ENCODE measurements at places on chromosomes 16 and 17. TPM values are rescaled to one million over a fixed set of nuclear protein-coding genes. Genes with fewer than 3 reads are reported as not detected.
A peak's percentile ranks its signal among the peaks of the same experiment; 100 is the strongest.

- peaks cover 30% of the 10 kb centered on the region for H3K4me1 ChIP-seq
- no peaks in the 10 kb centered on the region for H3K36me3 ChIP-seq
- peak overlapping the region; percentile 80 for H3K4me3 ChIP-seq
- DNase-seq, result no peak
- peak overlapping the region; percentile 82 for H3K27ac ChIP-seq
- H3K27me3 ChIP-seq, result 0 out of 2 replicates have a peak, but pooled peaks cover 2% of the 10 kb centered on the region
Measured at GRCh38 chr16:27314161-27314723, 468 bp downstream of the IL4R start.

DNA sequence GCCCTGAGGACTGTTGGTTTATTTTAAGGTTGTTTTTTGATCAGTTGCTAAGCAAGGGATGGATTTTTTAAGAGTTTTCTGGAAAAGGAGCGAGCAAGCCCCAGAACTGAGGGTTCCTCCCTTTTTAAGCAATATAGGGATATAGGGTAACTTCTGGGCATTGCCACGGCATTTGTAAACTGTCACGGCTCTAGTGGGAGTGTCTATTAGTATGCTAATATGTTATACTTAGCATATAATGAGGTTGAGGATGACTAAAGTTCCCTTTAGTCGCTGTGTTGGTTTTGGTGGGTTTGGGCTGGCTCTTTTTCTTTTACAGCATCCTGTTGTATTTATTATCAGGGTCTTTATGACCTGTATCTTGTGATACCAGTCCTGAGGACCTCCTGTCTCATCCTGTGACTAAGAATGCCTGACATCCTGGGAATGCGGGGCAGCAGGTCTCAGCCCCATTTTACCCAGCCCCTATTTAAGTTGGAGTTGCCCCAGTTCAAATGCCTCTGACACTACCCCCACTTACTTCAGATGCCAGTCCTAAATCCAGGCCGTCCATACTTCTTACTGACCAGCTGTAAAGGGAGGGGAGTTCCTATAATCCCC is 59.4 kb downstream of the MFSD11 start:
- H3K27ac ChIP-seq, result no peak overlapping the region
- H3K27me3 ChIP-seq, result no peaks in the 10 kb centered on the region
- no peaks in the 10 kb centered on the region for H3K4me1 ChIP-seq
- DNase-seq, result no peak
- H3K4me3 ChIP-seq, result no peak overlapping the region

DNA sequence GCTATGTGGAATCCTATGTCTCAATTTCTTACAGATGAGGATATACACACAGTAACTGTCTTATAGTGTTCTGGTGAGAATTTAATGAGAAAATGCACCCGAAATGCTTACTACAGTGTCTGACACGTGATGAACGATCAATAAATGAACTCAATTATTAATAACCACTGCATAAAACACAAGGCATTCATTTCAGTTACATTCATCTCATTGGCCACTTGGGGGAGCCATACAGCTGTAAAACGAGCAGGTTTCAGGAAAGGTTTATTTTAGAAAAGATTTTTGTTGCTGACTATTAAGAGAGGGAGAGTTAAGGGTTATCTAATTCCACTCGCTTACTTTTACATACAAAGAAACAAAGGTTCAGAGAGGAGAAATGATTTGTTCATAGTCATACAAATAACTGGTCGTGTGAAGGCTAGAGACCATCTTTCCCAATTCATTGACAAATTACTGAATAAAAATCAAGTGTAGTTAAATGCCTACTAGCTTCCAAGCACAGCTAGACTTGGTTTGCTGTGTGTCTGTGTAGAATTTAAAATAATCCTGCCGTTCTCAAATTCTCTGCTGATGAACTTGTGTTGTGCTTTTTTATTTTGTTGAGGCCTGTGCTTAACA is 160.1 kb downstream of the MAP2K4 start:
- peak; percentile 0 for DNase-seq
- H3K27me3 ChIP-seq, result no peaks in the 10 kb centered on the region
- H3K4me3 ChIP-seq, result no peak overlapping the region
- no peaks in the 10 kb centered on the region for H3K36me3 ChIP-seq
- no peaks in the 10 kb centered on the region for H3K4me1 ChIP-seq
- no peak overlapping the region for H3K27ac ChIP-seq

- peaks cover 8% of the 10 kb centered on the region for H3K4me1 ChIP-seq
- H3K36me3 ChIP-seq, result peaks cover 12% of the 10 kb centered on the region
- H3K27ac ChIP-seq, result no peak overlapping the region
- DNase-seq, result no peak
- H3K27me3 ChIP-seq, result no peaks in the 10 kb centered on the region
- no peak overlapping the region for H3K4me3 ChIP-seq
Measured at GRCh38 chr16:4763791-4764190, 3.2 kb downstream of the ZNF500 start.

DNA sequence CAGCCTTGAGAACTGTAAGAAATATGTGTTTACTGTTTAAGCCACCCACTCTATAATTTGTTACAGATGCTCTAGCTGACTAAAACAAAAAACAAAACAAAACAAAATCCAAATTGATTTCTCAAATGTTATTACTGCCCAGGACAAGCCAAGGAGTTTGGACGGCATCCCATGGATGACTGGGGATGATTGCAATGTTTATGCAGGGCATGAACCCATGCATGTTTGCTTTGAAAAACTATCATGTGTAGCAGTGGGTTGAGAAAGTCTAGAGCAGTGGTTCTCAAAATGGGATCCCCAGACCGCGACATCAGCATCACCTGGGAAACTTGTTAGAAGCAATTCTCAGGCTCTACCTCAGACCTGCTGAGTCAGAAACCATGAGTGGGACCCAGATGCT is 223.2 kb upstream of the PSMD7 start:
- no peaks in the 10 kb centered on the region for H3K4me1 ChIP-seq
- DNase-seq, result no peak

GRCh38 chr16:12613131-12613991 is 190.3 kb downstream of the CPPED1 start:
- H3K4me1 ChIP-seq, result peaks cover 17% of the 10 kb centered on the region
- H3K27ac ChIP-seq, result no peak overlapping the region
- no peaks in the 10 kb centered on the region for H3K27me3 ChIP-seq
- H3K4me3 ChIP-seq, result no peak overlapping the region
- no peaks in the 10 kb centered on the region for H3K36me3 ChIP-seq

GRCh38 chr16:80100846-80101451 is 439.8 kb upstream of the DYNLRB2 start:
- no peak overlapping the region for H3K4me3 ChIP-seq
- H3K27ac ChIP-seq, result no peak overlapping the region
- no peaks in the 10 kb centered on the region for H3K4me1 ChIP-seq
- DNase-seq, result no peak
- no peaks in the 10 kb centered on the region for H3K27me3 ChIP-seq
- no peaks in the 10 kb centered on the region for H3K36me3 ChIP-seq

The CCL15 gene
- total RNA-seq, result not detected

The GJD3 gene
- total RNA-seq, result not detected

The TMEM88 gene
- total RNA-seq, result 0.69 TPM

The C1QTNF8 gene
- not detected for total RNA-seq

The ZPBP2 gene
- 0.67 TPM for total RNA-seq

The MTHFSD gene
- total RNA-seq, result 19.0 TPM
